ENCODE measurements at places on chromosomes 2 and 18.

GRCh38 chr2:40470822-40471813 lies 19.2 kb upstream of the SLC8A1 start:
- DNase-seq = no peak

DNA sequence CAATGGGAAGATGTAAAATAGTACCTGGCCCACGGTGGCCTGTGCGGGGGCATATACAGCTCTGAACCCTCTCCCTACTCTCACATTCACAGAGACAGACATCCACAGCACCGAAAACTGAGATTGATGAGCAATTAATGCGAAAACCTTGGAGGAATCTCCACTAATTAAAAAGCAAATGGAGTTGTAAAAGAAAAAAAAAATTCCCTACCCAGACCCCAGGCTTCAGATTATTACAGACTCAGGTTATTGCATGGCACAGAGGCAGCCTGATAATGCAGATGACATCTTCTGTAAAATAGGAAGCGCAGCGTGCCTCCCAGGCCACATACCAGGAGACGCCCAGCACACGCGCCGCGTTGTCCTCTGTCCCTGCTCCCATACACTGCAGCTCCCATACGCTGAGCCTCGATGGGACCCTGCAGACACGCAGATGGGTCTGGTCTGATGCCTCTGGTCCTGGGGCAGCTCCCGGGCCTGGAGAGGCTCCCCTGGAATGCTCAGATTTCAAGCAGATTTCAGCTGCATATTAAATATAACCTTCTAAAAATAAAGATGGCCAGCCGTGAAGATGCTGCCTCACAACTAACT lies 496.1 kb upstream of the MYT1L start:
- DNase-seq = no peak

GRCh38 chr18:43661570-43661969 lies 384.3 kb upstream of the SYT4 start:
- peak; percentile 9 for DNase-seq

- DNase-seq = no peak
Measured at GRCh38 chr2:12870692-12871091, 154.0 kb downstream of the TRIB2 start.

DNA sequence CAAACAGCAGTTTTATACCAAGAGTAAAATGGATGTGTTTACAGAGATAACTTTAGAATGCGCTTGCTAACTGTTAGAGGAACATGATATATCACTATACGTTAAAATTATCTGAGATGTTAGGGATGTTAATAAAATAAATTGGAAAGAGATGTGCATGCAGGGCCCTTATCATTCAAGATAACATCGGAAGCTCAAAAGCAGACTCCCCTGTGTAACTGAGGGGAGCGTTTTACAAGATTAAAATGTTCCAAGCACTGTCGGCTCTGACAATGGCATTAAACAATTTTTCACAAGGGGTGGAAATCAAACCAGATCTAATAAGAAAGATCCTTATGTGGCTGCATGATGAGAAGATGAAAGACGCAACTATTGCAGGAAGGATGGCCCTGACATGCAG lies 53.3 kb upstream of the DCC start:
- DNase-seq = no peak

- DNase-seq = no peak
Measured at GRCh38 chr18:47528343-47528742, 276.9 kb upstream of the SKOR2 start.

DNA sequence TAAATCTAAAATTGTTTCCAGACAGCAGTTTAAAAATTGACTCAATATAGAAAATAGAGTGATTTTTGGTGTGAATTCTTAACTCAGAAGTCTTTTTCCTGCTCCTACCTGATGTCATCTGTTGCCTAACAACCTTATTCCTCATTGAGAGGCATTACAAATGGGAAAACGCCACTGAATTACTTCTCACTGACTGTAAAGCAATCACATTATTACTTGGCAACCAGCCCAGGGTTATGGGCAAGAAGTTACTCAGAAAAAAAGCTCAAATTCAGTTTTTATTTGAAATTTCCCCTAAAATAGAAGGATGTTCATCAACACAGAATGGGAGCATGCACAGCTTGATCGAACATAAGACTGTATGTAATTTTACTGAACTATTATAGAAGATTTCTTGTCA lies 201.8 kb upstream of the GULP1 start:
- no peak for DNase-seq

DNA sequence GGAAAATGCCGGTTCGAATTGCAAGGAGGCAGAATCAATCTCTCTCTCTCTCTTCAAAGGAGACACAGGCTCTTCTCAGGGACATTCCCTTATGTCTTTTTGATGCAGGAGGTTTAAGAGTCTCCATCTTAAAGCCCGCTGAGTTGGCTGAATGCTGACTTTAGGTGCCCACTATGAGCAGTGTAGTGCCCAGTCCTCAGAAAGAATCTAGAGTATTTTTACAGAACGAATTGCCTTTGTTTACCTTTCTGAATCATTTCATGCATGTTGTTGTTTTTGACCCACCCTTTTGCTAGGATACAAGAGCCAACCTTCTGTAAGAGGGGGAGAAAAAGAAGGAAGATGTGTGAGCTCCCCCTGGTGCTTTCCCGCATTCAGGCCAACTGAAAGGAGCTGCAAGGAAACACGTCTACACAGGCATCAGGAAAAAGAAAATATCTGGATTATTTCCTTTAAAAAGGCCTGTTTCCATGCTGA lies 193.5 kb upstream of the TCF4 start:
- DNase-seq = peak; percentile 79

DNA sequence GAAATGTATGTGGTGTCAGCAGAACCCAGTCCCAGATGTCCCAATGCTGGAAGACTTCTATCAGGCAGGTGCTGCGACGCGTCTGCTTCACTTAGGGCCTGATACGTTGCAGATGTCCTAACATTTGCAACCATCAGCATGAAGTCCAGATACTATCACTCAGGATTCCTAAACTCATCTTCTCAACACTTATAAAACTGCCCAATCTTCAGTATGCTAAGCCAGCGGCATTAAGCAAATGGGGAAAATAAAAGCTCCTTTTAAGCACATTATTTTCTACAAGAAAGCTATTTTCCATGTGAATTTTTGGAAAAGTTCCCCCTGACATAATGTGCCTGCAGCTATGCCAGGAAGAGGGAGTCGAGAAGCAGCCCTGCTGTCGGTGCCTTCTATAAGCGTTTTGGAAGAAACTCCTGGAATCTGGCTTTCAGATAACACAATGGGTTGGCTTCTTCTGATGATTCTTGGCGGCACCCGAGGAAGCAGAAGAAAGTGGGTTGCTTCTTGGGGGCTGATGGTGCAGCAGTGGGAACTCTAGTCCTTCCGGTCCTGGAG lies 60.7 kb upstream of the ITGA6 start:
- no peak for DNase-seq

- no peak for DNase-seq
Measured at GRCh38 chr2:155404433-155405002, 706.0 kb downstream of the KCNJ3 start.

DNA sequence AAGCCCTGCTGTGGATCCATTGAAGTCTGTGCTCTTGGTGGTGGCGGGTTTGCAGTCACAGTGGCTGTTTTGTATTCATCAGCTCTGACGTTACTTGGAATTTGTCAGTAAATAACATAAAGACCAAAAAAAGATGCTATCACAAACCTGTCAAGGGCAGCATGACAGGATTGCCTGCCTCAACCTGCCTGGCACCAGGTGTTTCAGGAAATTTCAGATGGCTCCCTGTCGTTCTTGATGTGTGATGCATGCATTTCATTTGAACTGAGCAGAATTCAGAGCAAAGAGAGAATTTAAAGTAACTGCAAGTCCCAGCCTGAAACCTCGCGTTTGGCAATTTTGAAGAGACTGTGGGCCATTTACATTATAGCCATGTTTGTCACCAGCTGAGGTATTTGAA lies 50.3 kb upstream of the EPC2 start:
- no peak for DNase-seq

DNA sequence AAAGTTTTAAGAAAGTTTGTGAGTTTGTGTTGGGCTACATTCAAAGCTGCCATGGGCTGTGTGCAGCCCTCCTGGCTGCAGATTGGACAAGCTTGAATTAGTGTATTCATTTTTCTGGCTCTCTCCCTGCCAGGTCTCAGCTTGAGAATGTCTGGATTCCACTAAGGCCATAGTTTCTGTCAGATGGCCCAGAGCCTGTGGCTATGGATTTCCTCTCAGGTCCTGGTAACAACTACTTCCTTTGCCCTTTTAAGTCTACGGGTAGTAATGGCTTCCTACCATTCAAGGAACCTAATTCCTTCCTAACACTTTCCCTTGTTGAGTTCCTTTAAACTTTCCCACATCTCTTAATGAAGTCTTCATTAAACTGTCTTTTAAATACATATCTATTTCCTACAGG lies 24.3 kb upstream of the PSMD14 start:
- peak; percentile 7 for DNase-seq

GRCh38 chr2:120540719-120541552 lies 194.7 kb upstream of the GLI2 start:
- no peak for DNase-seq

DNA sequence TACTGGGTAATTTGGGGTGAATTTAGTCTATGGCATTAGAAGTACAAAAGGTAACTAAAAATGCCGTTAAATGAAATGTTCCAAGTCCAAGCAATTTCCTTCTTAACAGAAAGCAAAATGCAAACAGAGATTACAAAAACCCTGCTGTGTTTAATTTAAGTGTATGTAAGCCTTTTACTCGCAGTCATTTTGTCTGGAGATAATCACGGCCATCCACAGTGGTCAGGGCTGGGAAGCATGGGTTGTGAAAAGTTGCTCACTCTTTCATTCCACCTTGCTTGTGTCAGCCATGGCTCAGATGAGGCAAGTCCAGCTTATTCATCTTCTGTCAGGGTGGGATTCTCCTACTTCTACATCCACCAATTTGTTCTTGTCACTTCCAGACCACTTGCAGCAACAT lies 983.6 kb upstream of the ZEB2 start:
- no peak for DNase-seq

DNA sequence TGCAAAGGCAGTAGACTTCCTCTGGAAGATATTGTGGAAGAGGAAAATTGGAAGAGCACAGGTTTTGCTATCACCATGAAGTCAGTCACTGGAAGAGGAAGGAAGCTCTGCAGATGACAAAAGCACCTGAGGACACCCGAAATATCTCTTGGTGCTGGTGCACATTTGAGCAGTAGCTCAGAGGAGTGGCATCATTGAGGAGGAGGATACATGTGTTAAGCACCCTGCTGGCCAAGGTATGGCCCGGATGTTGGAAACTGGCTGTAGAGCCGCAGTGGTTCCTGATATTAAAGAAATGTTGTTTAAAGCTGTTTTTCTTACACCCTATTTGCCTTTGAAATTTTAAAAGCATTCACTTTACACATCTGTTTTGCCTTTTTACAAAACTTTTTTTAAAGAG lies 32.7 kb upstream of the SCYGR2 start:
- DNase-seq = no peak

GRCh38 chr18:55866886-55867285 lies 278.9 kb upstream of the TCF4 start:
- DNase-seq = no peak

GRCh38 chr18:36294031-36294430 lies 3.5 kb upstream of the FHOD3 start:
- DNase-seq = peak; percentile 41

GRCh38 chr2:47503481-47504070 lies 100.6 kb downstream of the MSH2 start:
- no peak for DNase-seq

DNA sequence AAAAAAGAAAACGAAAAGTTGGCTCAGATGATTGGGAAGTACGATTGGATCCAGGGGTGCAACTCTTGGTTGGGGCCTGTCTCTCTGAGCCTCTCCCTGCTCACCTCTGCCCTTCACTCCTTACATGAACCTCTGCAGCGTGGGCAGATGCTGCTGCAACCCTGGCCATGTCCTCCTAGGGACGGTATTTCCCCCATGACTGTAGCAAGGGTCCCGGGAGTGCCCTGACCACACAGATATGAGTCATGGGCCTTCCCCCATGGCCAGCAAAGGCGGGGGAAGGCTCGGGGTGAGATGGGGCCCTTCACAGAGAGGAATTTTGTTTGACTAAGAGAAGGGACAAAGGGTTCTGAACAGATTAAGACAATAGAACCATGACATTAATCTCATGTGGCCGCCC lies 129.0 kb downstream of the NCK2 start:
- DNase-seq = peak; percentile 42

- no peak for DNase-seq
Measured at GRCh38 chr18:39072970-39073369, 1507.4 kb upstream of the CELF4 start.

DNA sequence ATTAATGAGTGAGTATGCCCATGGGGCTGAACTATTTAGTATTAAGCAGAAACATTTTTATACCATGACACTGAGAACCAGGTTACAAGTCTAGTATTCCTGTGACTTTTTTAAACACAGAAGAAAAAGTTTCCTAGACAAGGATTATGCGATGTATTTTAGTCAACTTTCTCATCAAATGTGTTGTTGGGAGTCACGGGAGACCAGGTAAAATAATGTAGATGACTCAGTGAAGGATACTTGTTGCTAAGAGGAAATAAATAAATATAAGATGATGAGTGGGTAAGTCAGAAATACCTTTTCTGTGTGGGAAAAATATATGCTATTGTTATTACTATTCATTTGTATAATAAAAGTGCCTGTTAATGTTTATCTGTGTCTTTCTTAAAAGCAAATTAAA lies 23.4 kb downstream of the MBD5 start:
- no peak for DNase-seq

GRCh38 chr2:232541195-232541960 lies 1.9 kb downstream of the CHRNG start:
- no peak for DNase-seq

DNA sequence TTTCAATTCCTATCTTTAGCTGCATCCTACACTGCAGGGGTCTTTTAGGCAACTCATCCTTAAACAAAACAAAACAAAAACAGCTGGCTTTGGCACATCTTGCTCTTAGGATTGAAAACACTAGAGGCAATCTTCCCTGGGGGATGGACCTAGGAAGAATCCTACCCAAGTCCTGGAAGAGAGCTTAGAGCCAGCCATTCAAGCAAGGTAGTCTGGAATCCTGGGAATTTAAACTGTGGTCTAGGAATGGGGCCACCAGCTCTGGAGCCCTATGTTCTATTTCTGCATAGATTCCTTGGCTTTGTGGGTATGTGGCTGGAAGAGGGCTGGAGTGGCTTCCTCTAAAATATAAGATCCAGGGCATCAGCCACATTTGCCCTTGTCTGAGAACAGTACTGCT lies 27.7 kb downstream of the MYL1 start:
- no peak for DNase-seq

DNA sequence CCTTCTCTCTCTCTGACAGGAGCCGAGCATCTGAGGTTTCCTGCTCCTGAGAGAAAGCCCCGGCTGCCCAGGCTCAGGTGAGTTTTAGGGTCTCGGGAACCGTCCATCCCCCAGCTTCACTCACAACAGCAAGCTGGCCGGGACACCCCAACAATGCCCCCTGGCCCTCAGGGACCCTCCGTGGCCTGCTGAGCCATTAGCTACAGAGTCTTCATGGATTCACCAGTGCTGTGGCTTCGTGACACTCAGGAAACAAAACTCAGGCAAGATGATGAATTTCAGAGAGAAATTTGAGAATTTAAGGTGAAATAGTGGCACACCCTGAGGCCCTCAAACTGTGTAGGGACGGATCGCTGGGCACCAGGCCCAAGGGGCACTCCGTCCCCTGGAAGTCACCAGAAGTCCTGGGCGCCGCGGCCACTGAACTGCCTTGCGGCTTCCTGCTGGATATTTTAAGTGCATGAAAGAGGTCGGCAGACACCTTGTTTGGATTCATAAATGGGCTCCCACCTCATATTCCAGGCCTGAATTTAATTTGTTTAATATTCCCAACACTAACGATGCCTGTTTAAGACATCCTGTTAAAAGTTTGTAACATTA lies 368.3 kb upstream of the SALL3 start:
- DNase-seq = no peak

- DNase-seq = no peak
Measured at GRCh38 chr2:54881759-54882158, 158.3 kb downstream of the EML6 start.

Data from GM03348 (cell line).